GM20000 (cell line): ENCODE measurements at places on chromosomes 11 and 22.

- DNase-seq, result no peak
Observed at GRCh38 chr11:118620529-118621070, 13.2 kb downstream of the PHLDB1 start.

DNA sequence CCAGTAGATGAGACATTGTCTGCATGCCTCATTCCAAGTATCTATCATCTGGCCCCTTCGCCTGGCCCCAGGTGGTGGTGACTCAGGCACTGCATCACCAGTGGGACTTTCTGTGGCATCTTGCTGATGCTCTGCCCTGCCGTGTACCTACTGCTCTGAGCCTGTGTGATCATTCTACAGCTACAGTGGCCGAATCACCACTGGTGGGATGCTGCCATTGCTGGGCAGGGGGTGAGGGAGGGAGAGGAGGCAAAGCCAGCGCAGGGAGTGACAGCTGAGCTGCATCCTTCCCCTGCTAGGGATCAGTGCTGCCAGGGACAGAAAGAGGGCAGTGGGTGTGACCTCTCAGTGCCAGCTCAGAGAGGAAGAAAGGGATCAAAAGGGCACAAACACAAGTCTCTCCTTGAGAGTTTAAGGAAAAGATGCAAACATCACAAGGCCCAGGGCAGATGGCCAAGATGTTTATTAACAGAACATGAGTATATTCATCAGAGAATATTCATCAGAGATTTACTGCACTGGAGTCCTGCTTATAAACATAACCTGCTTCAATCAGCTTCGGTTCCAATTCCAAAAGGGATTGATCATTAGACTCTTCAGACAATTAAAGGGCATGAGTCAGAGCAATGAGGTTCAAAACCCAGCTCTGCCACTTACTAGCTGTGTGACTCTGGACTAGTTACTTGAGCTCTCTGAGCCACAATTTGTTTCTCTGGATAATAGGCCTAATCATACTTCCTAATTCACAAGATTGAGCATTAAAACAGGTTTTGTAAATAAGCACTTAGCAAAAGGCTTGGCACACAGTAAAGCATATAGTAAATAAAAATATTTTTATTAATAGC, 109.8 kb downstream of the NAT10 start:
- DNase-seq, result no peak

DNA sequence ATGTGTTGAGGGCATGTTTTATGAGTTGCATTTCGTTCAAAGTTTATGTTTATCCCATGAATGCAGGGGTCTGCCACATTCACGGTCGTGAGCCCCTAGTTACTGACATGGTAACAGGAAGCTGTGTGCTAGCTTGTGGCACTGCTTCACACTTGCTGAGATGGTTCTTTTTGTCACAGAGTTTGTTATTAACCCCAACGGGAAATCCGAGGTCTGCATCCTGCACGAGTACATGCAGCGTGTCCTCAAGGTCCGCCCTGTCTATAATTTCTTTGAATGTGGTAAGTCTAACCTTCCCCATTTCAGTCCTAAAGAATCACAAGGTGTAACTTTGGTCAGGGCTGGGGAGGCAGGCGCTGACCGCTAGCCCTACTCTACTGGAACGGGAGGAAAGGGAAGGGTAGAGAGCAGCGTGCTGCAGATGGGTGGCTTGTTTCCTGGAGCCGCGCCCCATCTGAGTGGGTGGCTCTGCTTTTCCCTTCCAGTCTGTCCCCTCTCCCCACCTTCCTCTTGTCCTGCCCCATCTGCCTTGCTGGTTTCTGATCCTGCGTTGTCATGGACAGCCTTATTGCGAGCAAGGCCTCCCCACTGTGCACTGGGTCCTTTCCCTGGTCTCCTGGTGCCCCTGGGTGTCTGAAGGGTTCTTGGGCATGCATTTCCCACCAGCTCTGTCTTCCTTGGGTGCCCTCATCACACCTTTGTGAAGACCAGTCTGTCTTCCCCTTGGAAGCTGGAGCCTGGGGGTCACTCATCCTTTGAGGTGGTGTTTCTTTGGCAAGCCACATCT, 11.8 kb downstream of the DGCR8 start:
- no peak for DNase-seq

DNA sequence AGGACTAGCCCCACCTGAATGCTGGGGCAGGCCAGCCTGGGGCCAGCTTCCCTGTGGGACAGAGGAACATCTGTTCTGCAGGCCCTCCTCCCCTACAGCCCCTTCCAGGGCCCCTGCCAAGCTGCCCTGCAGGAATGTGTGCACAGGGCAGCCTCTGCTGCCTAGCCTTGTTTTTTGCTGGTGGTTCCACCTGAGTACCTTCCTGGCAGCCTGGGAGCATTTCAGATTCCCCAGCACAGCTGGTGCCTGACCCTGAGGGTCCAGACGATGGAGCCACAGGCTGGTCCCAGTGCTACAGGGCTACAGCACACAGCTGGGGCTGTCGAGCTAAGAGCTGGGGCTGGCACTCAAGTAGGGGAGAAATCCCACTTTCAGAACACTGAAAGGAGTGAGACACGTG, 22.3 kb upstream of the GPR83 start:
- no peak for DNase-seq

DNA sequence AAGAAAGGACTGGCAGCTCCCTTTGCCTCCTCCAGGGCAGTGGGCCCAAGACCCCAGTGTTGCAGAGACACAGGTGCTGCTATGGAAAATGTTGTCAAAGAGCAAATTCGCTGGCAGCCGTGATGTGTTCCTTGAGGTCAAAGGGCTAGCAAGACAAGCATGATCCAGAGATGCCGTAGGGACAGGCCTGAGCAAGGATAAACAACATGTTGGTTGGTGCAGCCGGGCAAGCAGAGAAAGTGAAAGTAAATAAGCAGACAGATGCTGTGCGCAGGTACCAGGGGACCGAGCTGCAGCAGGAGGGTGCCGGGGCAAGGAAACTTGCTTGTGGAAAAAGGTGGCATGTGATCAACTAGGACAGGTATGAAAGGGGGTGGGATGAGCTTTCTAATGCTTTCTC, 125.5 kb upstream of the NECTIN1 start:
- DNase-seq, result no peak

- no peak for DNase-seq
Observed at GRCh38 chr11:74412733-74413359, 14.6 kb upstream of the PGM2L1 start.

DNA sequence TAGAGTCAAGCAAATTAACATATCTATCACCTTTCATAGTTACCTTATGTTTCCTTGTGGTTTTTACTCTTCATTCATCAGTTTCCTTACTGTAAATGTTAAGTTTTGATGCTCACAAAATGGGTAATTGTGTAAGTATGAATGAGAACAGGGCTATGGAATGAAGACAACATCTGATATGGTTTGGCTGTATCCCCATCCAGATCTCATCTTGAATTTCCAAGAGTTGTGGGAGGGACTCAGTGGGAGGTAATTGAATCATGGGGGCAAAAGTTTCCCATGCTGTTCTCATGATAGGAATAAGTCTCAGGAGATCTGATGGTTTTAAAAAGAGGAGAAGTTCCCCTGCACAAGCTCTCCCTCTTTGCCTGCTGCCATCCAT, 107.6 kb downstream of the CCDC34 start:
- no peak for DNase-seq

DNA sequence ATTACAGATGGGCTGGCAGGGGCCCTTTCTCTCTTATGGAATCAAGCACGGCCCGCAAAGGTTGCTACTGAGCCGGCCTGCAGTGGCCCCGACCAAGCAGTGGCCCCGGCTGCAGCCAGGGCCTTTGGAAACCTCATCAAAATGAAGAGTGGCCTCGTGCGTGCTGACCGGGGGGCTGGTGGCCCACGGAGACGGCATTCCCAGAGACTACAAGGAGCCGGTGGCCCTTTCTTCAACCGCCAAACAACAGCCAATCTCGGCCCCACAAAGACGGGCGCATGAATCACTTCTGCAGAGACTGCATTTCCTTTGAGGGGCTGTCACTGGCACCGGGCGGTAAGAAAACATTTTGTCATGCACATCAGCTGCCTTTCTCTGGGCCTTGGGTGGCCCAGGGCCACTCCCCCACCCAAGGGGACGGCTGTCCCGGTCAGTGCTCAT, 43.1 kb upstream of the FGF3 start:
- DNase-seq, result no peak

DNA sequence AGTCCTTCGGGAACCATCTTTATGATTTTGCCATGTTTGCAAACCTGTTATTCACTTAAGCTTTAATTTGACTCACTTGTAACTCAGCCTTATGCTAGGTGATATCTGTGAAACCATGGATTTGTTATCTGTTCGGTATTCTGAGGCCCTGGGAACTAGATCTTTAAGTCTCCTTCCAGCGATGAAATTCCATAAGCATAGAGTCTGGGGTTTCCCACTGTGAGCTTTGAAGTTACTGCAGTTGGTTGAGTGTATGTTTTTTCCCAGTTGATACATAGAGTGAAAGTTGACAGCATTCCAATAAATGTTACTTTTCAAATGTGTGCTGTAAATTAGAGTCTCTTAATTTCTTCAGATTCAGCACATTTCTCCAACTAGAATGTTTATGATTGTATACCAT, 66.9 kb downstream of the TNRC6B start:
- no peak for DNase-seq

DNA sequence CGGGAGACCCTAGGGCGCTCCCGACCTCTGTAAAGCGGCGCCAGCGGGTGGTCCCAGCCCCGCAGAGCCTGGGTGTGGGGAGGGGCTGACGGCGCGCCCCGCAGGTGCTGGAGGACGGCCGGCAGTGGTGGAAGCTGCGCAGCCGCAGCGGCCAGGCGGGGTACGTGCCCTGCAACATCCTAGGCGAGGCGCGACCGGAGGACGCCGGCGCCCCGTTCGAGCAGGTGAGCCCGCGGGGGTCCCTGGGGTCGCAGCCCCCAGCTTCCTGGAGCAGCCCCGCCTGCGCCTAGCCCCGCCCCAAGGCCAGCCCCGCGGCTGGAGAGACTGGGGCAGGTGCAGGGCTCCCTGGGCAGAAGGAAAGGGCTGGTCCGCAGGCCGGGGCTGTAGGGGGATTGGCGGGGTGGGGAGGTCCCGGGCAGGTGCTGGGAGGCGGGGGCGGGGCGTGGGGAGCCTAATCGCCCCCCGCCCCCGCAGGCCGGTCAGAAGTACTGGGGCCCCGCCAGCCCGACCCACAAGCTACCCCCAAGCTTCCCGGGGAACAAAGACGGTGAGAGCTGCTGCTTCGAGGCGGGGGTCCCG, 19.7 kb downstream of the EPS8L2 start:
- peak; percentile 73 for DNase-seq

GRCh38 chr22:18952022-18952421, 15.9 kb upstream of the PRODH start:
- DNase-seq, result no peak

- no peak for DNase-seq
Observed at GRCh38 chr11:134537941-134538340, 125.9 kb upstream of the B3GAT1 start.

DNA sequence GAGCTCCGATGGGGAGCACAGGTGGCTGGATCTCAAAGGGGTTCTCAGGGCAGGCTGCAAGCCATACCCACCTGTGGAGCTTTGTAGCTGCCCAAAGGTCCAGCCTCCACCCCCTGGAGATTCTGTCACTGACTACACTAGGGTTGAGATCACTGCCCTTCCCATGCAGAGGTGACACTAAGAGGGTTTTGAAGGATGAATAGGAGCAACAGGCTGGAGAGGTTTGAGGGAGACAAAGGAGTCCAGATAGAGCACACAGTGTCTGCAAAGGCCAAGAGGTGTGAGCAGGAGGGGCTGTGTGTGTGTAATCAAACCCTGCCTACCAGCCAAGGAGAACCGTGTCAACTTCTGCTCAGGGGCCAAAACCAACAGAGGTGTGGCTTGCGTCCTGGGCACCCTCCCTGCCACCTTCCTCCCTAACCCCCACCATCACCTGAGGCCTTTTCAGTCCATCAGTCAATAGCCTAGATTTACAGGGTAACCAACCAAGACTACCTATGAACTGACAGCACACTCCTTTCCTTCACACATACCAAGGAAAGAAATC, 43.0 kb upstream of the WNT11 start:
- DNase-seq, result no peak

DNA sequence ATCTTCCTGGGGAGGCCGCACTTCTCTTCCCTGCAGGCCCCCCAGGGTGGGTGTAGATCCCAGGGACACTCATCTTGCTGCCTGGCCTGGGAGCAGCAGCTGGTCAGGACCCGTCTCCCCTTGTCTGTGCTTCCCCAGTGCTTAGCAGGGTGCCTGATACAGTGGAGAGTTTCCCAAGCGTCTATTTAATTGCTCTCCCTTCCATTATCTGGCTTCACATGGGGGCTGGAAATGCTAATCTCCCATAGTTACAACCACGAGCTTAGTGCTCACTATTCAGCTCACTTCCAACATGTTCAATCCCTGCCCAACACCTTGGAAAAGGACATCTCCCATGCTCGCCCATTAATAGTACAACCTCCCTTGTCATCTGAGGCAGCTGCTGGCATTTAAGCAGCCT, 100.5 kb downstream of the DSCAML1 start:
- no peak for DNase-seq

DNA sequence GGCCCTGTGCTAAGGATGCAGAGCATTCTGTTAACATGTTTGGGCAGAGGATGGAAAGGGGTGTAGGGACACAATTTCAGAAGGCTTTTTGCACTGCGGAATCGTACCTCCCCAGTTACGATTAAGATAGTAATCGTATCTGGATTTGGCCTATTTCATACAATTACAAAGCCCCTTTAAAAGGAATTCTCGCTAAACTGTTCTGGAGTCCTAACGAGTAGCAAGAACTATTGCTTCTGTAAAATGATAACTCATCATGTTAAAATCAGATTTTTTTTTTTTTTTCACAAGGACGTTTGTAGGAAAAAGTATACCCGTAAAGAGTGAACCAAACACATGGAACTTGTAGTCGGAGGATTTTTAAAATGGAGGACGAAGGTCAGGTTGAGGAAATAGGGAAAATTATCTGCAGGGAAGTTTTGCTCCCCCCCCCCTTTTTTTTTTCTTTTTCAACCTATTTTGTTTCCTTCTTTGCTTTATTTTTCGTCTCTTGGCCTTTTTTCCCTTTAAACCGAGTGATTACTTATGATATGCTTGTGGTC, 934 bp downstream of the HSD17B12 start:
- no peak for DNase-seq

- no peak for DNase-seq
Observed at GRCh38 chr22:21980547-21980946, 2.0 kb downstream of the TOP3B start.

- no peak for DNase-seq
Observed at GRCh38 chr11:92376146-92376599, 151.6 kb downstream of the FAT3 start.

GRCh38 chr22:30649430-30650007, 13.9 kb downstream of the SLC35E4 start:
- peak; percentile 87 for DNase-seq
